ENCODE measurements at places on chromosomes 5 and 9.

DNA sequence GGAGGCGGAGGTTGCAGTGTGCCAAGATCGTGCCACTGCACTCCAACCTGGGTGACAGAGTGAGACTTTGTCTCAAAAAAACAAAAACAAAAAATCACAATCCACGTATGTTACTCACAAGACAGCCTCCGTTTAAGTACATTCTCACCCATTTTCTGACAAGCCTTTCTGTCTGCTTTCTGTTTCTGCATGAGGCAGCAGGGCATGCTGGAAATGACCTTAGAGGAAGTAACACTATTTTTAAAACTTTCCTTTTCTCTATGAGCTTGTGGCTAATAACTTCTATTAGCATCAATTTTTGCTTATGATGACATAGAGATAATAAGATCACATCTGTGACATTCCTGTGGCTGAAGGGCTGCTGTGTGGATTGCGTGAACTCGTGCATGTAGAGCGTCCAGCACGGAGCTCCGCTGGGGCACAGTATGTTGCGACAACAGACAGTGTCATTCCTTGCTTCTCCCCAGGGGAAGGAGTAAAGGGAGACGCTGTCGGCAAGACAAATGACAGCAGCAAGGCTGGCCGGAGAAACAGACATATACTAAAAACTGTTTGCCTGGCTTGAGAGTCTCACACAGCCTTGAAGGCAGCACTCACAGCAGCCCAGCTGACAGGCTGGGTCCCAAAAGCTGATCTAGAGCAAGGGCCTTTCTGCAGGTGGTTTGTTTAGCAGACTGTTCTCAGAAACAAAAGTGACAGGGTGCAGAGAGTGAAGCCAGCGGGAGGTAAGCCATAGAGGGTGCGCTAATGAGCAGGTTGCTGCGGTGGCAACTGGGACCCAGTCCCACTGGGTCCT lies 1.6 kb downstream of the BTNL3 start:
- DNase-seq = no peak

GRCh38 chr5:51968756-51969155 lies 585.5 kb downstream of the ISL1 start:
- peak; percentile 2 for DNase-seq

DNA sequence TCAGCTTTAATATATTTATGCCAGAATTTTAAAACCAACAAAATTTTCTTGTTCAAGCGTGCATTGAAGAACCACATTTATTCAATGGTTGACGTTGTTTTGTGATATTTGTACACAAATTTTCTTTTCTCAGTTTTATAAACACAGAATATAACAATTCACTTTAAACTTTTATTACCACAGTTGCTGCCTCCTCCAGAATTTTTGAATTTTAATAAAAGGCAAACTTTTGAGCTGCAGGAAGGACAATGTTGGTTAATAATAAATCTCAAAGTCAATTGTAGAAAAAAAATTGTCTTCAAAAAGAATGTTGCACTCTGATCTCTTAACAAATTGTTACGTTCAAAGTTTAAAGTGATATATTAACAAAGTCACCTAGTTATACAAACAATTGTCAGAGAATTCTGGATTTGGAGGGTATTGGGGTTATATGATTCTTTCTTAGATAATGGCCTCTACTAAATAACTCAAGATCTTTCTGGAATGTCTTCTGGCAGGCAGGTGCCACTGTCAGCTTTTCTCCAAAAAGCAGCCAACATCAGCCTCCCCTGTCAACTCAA lies 60.5 kb downstream of the BAAT start:
- DNase-seq = no peak

DNA sequence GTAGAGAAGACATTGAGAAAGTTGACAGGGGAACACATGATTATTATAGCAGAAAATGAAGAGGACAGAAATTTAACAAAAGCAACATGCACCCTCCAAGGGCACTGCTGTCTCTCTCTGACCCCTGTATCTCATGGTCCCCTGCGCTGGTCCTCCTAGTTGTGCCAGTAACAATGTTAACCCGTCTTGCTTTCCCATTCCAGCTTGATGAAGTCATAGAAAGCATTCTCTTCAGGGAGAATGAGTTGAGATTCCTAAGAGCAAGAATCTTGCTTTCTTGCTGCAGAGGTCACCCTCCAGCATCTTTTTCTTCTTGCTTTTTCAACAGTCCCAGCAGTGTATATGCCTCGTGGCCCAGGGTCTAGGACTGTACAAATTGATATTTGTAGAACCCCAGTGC lies 279.6 kb upstream of the ADAMTSL1 start:
- no peak for DNase-seq

DNA sequence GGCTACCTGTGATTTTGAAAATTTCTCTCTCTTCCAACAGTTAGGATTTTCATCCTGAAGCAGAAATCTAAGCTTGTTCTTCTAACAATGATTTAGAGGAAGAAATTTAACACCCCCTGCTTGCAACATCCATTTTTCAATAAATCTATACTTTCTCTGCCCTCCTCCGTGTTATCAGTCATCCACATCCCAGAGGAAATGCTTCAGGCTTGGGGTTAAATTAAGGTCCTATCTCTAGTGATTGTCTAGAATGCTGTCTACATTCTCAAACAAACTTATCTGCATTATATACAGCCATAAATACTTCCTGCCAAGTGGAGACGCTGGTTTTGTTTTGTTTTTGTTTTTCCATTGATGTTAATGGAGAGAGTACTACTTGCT lies 371.0 kb downstream of the CSNK1G3 start:
- no peak for DNase-seq

- DNase-seq = no peak
Measured at GRCh38 chr5:20248118-20248517, 260.1 kb upstream of the CDH18 start.

DNA sequence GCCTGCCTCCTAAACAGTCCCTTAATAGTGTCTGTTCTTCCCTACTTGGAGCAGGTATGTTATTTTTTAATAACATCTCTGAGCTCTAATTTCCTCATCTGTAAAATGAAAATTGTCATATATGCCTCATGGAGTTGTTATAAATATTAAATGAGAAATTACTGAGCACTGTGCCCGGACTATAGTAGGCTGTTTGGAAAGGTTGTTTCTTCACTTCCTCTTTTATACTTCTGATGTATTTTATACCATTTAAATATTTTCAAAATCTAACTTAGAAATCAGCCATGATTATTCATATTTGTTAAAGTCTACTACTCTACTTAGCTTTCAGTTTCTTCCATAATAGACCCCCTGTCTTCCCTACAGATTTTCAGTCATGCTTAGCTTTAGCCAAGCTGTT lies 30.5 kb upstream of the HAPLN1 start:
- DNase-seq = no peak

GRCh38 chr9:114080773-114081440 lies 2.8 kb upstream of the AMBP start:
- DNase-seq = no peak

GRCh38 chr9:71721855-71722254 lies 46.5 kb downstream of the CEMIP2 start:
- no peak for DNase-seq

GRCh38 chr9:127961613-127962155 lies 19.1 kb downstream of the EEIG1 start:
- no peak for DNase-seq

DNA sequence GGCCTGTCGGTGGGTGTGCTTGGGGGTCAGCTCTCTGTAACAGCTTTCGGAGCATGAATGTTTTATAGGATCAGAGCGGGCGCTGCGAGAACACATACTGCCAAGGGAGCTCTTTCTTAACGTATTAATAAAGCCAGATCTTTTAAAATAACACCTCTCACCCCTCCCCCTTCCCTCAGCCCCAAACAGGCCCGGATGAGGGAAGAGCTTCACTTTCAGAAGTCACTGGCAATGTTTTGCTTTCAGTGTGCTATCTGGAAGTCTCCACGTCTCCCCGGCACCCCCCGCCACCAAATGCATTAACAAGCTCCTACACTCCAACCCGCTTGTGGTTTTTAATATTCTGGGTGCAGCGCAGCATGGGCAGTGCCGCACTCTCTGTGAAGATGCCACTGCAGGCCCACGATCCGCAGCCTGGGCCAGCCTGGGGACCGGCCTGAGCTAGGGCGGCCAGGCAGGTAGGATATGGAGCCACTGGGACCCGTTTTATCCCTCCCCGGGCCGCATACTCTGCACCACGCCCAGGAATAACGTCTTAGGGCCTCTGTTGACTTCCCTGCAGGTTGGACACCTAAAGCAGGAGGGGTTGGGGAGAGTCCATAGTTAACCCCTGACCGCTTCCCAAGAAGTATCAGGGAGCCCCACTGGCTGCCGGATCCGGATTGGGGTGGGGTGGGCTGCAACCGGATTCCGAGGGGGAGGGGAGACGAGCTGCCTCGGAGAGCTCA lies 12.6 kb downstream of the NR2F1 start:
- DNase-seq = peak; percentile 45

GRCh38 chr5:117094114-117094815 lies 519.6 kb upstream of the SEMA6A start:
- no peak for DNase-seq

GRCh38 chr5:126236994-126237393 lies 186.2 kb upstream of the GRAMD2B start:
- DNase-seq = no peak

DNA sequence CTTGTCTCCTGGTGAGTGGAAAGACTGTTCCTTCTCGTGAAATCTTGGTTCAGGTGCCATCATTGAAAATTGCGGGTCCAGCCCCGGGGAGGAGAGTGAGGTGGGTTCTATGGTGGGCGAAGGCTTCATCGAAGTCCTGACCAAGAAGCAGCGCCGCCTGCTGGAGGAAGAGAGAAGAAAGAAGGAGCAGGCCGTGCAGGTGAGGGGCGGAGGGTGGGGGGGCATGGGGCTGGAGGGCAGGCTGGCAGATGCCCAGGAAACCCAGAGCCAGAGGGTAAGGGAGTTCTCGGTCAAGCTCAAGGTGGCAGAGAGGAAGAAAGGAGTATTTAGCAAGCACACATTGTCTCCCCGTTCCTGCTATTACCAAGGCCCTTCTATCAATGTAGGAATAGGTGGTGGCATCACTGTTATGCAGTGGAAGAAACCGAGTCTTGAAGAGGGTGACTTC lies 24.3 kb upstream of the POMT1 start:
- DNase-seq = peak; percentile 81

GRCh38 chr5:126414874-126415502 lies 8.2 kb upstream of the GRAMD2B start:
- no peak for DNase-seq

DNA sequence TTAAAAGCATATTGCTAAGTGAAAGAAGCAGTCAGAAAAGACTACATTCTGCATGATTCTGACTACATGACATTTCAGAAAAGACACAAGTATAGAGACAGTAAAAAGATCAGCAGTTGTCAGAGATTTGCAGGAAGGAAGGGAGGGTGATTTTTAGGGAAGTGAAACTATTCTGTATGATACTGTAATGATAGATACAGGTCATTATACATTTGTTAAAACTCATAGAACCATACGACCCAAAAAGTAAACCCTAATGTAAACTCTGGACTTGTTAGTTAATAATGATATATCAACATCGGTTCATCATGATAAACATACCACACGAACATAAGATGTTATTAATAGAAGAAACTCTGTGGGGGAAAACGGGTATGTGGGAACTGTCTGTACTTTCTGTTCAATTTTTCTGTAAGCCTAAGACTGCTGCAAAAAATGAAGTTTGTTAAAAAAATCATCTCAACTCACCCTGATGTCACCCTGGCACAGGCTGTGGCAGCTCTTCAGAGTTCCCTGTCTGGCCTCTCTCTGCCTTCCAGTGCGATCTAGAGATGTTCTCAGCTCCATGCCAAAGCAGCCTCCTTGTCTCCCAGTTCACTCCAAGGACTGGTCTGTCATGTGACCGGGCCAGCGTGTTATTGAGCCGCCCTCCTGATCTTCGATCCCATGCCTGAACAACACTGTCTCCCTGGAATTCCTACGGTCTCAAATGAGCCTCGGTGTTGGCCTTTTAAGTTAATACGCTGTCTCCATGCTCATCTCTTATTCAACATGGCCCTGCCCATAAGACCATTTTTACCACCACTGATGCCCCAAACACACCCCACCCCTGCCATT lies 35.4 kb downstream of the PRLR start:
- no peak for DNase-seq

GRCh38 chr5:179227229-179227579 lies 118.1 kb downstream of the ADAMTS2 start:
- no peak for DNase-seq

DNA sequence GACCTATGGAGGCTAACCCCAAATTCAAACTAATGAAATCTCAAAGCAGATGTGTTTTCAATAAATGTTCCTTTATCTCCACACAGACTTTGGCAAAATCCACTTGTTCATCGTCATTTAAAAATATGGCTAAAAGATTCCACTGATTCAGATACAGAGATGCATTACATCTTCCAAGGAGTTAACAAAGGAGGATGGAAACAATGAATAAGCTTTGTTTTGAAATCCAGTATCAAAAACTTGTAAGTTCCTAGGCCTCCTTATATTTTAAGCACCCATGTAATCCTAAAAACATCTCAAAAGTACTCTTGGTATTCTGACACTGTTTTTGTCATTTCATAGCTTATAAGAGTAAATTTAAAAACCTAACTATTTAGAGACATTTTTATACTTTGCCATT lies 345.6 kb upstream of the ACTBL2 start:
- no peak for DNase-seq

DNA sequence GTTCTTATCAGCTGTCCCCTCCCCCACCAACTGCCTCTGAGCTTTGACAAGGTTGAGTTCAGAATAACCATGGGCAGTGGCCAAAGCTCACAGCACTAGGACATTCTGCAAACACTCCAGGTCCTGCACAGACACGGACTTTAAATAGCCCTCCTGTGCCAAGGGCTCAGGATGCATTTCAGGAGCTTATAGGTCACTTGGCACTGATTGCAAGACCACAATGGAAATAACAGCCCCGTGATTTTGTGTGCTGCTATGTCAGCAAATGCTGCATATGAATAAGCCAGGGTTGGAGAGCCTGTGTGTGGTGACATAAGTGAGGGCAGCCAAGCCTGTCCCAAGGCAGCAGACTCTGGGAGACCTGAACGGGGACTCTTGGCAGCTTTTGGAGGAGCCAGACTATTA lies 150.7 kb downstream of the DMRT2 start:
- DNase-seq = no peak

DNA sequence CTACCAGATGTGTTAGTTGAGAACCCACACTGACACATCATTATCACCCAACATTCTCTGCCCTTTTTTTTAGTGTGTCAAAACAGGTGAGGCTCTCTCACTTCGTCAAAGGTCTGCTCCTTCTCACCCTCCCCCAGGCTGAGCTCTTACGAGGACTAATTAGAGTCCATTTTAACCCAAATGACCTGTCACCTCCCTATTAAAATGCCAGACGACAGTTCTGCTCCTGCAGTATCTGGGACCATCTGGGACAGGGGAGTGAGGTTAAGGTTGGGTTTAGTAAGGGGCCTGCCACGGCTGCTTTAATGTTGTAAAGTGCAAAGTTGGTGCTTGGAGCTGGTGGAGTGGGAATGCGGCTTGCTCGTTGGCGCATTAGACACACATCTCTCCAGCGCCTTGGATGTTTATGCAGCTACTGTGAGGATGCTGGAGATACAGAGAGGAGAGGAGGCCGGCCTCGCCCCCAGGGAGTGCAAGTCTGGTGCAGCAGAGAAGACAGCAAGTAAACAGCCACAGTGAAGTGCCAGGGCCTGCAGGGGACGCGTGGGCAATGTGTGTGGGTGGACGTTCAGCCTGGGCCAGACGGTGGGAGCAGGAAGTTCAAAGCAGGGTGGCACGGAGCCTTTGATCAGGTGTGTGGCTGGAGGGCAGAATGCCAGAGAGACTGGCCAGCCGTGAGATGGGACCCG lies 96.2 kb downstream of the C9orf50 start:
- DNase-seq = no peak
